ENCODE measurements at places on chromosomes 11 and 22.

DNA sequence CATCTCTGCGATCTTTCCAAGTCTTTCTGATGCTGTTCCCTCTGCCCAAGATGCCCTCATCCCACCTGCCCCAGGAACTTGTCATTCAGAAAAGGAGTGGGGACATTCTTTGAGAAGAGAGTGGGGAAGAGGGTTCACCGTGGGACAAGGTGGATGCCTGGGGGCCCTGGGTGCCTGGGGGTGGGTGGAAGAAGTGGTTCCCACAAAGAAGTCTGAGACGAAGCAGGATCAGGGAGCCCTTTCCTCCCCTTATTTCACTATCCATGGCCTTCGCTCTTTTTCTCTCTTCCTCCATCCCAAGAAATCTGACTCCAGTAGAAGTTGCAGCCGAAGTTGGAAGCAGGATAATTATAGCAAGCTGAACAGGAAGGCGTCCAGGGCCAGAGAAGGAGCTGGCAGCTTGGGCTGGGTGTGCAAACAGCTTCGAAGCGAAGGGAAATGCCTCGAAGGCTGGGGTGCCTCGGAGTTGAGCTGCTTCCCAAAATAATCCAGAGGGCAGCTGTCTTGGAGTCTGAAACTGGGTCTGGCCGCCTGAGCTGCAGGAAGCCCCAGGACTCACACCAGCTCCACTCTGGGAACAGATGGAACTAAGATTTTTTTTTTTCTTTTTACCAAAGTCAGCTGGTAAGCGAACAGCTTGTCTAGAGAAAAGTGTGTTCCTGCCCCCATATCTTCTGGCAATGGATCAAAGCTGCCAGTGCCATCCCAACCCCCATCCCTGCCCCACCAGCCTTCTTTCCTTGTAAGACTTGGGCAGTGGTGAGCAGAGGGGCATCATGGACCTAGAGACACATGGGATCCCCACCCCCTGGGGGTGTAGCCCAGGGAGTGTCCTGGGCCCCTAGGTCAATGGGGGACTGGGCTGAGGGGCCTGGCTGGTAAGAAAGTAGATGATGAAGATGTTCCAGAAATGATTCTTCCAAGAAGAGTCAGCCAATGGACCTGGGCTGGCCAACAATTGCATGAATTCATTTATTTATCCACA, 31.5 kb downstream of the PARVG start:
- no peak for DNase-seq

- no peak for DNase-seq
Measured at GRCh38 chr22:28283068-28283654, 364.1 kb upstream of the PITPNB start.

DNA sequence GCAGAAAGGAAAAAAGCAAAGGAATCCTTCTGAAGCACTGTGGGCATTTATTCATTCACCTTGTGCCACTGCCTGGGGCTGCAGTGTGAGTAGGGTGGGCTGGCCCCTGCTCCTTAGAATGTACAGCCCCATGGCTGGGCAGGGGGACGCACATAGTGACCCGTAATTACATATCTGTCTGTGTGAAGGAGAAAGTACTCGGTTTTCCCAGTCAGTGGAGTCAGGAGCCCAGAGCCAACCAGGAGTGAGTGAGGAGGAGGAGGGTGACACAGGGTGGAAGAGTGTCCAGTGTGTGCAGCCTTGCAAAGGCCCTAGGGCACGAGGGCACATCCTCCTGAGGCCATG, 91.9 kb downstream of the CDKN1C start:
- DNase-seq: no peak

GRCh38 chr11:35111161-35112055, 27.6 kb upstream of the CD44 start:
- DNase-seq: no peak

GRCh38 chr11:130043575-130043974, 26.1 kb upstream of the APLP2 start:
- DNase-seq: no peak

DNA sequence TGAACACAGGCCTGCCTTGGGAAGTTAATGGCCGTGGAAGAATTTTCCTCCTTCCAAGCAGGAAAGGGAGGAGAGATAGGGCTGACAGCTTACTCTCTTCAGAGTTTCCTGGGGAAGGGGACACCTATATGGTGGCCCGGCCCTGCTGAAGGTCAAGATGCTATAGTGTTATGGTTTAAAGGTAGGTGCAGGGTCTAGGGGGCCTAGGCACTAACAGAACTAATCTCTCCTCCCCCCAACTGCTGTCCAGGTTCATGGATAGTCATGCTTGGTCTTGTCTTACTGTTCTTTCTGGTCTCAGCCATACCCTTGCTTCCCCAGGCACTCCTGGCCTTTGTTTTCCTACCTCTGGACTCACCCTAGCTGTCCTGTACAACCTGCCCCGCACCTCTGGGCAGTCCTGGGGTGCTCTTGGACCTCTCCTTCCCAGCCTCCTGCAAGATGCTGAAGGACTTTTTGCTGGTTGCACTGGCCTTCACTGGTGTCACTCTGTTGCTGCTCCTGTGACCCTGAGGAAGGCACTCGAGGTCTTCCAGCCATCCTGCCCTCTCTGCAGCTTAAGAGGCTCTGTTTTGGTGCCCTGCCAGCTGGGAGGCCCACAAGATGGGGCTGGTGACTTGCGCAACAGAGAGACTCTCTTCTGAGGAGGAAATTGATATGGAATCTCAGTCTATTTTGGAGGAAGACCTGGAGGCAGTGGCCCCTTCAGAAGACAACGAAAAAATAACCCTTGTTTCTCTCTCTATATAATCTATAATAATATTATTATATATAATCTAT, 17.9 kb downstream of the SEC14L3 start:
- DNase-seq: no peak

GRCh38 chr11:91755951-91756707, 468.5 kb upstream of the FAT3 start:
- DNase-seq: no peak

Data from stimulated activated CD4-positive, alpha-beta T cell treated with anti-CD3 and anti-CD28 coated beads, Interleukin-12 subunit alpha, Interleukin-12 subunit beta, amount 100 ng/mL, for 4 hours (primary cell).